AG04450 (cell line): ENCODE measurements at places on chromosomes 16 and 17.

DNA sequence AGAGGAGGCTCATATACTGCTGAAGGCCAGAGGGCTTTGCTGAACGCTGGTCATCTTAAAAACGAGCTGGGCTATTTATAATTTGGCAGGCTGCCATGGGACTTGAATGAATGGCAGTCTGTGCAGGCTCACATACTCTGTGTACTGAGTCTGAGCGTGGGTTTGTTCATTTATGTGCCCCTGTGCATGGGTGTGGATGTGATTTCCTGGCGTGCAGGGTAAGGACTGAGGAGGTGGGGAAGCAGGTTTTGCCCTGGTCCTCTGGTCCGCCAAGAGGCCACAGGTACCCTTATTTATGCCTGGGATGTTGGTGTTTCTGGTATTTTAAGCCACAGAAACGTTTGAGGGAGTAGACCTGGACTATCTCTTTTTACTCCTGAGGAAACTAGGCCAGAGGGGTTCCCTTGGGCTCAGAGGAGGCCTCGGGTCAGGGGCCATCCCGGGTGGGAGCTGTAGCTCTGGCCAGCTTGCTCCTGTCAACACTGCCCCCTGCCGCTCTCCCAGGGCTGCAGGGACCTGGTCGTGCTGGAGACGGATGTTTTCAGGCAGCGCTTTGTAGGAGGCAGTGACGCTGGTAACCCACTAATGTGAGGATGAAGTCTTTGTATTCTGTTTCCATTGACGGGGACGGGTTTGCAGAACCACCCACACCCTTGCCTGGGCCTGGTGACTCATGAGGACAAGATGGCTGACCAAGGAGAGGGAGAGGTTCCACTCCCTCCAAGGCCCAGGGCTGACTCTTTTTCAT is 184.4 kb downstream of the MSI2 start:
- peak; percentile 46 for DNase-seq

DNA sequence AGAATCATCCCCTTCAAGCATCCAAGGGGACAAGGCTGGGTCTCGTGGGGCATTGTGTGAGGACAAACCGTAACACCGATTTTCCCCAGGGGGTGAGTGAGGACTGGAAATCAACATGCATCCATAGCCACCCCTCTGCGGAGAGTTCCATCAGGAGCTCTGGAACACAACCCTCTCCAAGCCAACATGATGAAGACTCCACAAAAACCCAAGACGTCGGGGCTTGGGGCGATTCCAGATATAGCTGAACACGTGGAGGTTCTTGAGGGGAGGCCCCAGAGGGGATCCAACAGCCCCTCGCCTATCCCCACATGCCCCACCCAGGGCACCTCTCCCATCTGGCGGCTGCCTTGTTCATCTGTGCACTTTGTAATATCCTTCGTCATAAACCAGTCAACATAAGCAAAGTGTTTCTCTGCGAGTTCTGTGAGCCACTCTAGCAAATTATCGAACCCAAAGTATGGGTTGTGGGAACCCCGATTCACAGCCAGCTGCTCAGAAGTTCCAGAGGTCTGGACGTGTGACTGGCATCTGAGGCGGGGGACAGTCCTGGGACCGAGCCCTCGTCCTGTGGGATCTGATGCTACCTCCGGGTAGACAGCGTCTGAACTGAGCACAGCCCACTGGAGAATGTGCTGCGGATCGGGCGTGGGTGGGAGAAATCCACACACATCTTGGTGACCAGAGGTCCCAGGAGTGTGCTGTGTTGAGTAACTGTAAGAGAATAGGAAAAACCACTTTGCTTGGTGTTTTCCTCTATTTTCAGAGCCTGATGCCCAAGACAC is 55.5 kb downstream of the RPH3AL start:
- DNase-seq, result no peak

- DNase-seq, result no peak
Measured at GRCh38 chr17:55639096-55639495, 83.6 kb downstream of the TMEM100 start.

GRCh38 chr16:84340325-84341040 is 27.9 kb upstream of the ATP2C2 start:
- no peak for DNase-seq

DNA sequence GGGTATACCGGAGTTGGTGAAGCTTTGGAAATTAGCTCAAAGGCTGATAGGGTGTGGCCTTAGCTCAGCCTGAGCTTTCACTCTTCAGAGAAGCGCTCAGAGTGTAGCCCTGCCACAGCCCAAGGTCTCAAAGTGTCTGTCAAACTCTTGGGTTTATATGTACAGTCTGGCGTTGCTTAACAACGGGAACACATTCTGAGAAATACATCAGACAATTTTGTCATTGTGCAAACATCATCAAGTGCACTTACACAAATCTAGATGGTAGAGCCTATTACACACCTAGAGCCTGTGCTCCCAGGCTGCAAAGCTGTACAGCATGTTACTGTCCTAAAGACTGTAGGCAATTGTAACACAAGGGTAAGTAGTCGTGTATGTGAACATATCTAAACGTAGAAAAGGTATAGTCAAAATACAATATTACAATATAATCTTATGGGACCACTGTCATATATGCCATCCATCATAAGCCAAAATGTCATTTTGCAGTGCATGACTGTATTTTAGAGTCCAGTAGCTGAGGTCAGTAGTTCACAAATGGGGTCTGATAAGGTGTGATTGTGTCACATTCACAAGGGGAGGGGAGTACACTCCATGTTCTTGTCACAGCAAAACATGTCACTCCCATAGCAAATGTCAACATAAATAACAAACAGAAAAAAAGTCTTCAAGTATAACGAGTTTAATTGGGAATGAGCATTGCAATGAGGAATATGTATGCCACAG is 20.6 kb downstream of the CHAD start:
- no peak for DNase-seq

DNA sequence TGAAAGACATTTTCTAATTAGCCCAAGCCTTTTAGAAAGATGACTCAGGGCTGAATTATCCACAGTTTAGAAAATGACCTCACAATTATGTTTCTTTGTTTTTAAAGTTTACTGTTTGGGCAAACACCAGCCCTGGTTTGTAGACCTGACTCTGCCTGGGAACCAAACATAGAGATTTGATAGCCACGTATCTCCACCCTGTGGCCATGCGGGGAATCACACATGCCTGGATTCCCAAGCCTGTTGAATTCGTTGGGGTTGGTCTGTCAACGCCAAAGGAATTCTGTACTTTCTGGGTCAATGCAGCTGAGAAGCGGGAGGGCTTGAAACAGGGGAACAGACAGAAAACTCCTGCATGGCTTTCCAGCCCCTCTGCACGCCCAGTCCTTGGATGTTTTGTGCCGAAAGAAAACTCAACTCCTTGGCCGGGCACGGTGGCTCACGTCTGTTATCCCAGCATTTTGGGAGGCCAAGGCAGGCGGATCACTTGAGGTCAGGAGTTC is 26.9 kb downstream of the CD300A start:
- DNase-seq, result no peak
